ENCODE measurements at places on chromosomes 13 and 19. TPM values are rescaled to one million over a fixed set of nuclear protein-coding genes. Genes with fewer than 3 reads are reported as not detected.

KIR2DL3 gene
- not detected for total RNA-seq

GRIK5 gene
- total RNA-seq = 0.39 TPM

NLRP7 gene
- not detected for total RNA-seq

C1QTNF9B gene
- total RNA-seq = not detected

SMIM44 gene
- total RNA-seq = not detected

ICAM4 gene
- 0.33 TPM for total RNA-seq

TEX29 gene
- total RNA-seq = not detected

APOC1 gene
- 4.6 TPM for total RNA-seq

UBE2L5 gene
- total RNA-seq = not detected

HRC gene
- total RNA-seq = not detected

C19orf67 gene
- not detected for total RNA-seq

SYCN gene
- not detected for total RNA-seq

LYPD5 gene
- total RNA-seq = 0.68 TPM

PRRG2 gene
- 1.2 TPM for total RNA-seq

FKBP8 gene
- 170 TPM for total RNA-seq

NHLRC3 gene
- total RNA-seq = 15.9 TPM

GRCh38 chr19:42017040-42017439, 23.0 kb upstream of the ATP1A3 start:
- no peak for DNase-seq

GRCh38 chr19:30059741-30060457, 117.9 kb downstream of the URI1 start:
- no peak for DNase-seq

DNA sequence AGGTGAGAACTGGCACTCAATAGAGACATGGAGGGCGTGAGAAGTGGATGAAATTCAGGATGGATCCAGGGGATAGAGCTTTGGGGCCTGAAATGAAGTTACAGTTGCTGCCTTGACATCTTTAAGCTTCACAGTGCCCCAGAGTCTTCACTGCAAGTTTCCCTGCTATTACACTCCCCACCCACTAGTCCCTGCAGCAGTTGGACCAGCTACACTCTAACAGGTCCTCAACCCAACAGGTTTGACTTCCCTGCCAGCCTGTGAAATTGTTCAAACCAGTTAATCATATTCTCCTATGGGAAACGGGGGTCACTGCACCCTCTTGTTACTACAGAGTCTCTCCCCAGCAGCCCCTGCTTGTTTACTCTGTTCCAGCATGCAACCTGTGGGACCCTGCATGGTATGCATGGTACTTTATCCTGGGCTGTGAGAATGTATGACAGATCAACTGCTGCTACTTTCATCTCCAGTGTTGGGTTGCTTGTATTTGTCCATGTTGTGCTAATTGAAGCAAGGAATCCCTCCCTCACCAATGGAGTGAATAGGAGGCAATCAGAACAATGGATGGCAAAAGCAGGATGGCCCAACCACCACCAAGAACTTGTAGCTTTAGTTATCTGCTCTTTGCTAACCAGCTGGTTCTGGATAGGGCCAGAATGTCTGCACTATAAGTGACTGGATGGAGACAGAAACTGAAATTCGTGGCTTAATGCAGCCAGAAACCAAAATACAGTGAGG, 314.2 kb downstream of the OLFM4 start:
- DNase-seq = no peak

- no peak for DNase-seq
Measured at GRCh38 chr13:21466527-21466926, 7.4 kb upstream of the ZDHHC20 start.

GRCh38 chr13:41652735-41653361, 195.5 kb downstream of the RGCC start:
- DNase-seq = peak; percentile 29

DNA sequence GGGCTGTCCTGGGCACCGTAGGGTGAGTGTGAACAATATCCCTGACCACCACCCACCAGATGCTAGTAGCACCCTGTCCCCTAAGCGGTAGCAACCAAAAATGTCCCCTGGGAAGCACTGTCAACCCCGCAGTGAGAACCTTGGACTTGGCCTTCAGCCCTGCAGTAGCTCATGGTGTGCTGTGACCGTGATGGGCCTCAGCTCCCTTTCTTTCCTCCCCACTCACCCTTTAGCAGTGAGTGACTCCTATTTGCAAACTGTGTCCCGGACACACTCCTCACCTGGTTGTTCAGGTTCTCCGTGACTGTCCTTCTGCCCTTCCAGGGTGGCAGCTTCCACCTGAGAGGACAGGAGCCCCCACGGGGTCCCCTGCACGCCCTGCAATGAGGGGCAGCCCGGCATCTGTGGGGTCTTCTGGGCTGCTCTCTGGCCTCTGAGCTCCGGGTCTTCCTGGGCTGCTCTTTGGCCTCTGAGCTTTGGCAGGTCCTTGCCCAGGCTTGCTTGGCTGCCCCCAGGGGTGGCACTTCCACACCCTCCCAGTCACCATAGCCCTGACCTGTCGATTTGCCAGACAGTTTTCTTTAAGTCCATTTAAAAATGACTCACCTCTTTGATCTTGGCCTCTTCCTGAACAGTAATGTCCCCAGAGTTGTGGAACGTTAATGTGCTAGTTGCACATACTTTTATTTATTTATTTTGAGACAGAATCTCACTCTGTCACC, 3.8 kb downstream of the KDM4B start:
- no peak for DNase-seq

- DNase-seq = no peak
Measured at GRCh38 chr13:51397262-51397941, 55.4 kb downstream of the INTS6 start.

DNA sequence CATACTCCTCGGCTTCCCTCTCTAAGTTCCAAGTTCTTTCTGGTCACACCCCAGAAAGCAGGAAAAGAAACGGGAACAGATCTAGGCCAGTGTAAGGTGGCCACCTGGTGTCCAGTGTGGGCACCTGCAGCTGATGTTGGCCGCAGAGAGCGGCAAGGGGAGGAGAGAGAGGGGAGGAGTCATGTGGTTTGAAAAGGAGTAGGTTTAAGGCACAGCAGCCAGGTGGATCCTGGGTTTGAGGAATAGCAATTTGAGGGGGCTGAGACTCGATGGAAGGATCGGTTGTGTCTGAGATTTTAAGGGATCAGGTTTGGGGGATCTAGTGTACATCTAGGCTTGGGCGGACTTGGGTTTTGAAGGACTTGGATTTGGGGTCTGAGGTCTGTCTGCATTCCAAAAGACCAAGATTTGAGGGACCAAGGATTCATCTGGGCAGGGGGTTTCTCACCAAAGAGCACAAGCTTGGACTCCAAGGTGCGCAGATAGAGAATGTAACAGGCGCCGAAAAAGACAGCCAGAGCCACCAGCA, 1.2 kb downstream of the RABAC1 start:
- peak; percentile 19 for DNase-seq

DNA sequence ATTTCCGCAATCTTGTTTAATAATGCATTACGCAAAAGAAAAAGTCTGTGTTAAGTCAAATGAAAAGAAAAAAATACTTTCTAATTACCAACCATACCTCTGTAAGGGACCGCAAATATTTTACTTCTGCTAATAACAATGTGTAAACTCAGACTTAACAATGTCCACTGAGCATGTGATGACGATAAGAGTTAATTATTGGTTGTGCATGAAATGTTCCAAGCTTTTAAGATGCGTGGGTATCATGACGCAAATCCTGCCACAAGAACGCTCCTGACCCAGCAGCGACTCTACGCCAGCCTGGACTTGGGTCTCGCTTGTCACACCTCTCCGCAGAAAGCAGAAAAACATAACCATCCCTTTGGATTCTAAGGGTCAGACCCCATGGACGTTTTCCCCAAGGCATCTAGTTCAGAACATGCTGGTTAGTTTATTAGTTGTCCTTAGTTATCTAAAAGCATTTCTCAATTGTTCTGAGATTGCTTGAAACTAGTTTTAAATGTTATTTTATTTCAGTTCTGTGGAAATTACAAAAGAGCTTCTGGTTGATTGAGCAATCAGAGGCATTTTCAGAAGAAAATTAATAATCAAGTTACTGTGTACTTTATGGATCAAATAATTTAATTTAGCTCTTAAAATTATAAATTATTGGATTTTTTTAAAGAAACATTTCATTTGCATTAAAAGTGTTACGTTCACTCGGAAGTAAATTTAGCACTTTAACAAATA, 779.9 kb upstream of the ARGLU1 start:
- DNase-seq = no peak

GRCh38 chr13:27405546-27406134, 18.8 kb upstream of the GTF3A start:
- DNase-seq = no peak

- no peak for DNase-seq
Measured at GRCh38 chr13:36789730-36790129, 29.3 kb upstream of the RFXAP start.

DNA sequence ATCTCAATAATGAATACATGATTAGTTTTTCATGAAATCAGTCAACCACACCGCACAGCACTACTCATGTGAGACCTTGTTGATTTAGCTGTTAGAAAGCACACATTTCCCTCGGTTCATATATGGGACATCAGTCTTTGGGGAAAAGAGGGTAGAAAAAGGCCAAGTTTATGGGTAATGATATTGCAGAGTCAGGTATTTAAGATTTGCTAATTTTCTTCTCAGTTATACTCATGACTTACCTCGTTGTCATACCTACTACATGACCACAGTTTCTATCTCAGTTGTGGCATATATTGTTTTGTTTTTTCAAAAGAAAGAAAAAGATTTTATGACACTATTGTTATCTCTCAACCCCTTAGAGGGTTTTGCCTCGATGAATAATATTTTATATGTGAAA, 165.6 kb downstream of the POU4F1 start:
- DNase-seq = no peak

- no peak for DNase-seq
Measured at GRCh38 chr13:112940236-112940635, 28.8 kb upstream of the MCF2L start.

GRCh38 chr13:45102136-45102507, 18.2 kb upstream of the GTF2F2 start:
- DNase-seq = no peak

DNA sequence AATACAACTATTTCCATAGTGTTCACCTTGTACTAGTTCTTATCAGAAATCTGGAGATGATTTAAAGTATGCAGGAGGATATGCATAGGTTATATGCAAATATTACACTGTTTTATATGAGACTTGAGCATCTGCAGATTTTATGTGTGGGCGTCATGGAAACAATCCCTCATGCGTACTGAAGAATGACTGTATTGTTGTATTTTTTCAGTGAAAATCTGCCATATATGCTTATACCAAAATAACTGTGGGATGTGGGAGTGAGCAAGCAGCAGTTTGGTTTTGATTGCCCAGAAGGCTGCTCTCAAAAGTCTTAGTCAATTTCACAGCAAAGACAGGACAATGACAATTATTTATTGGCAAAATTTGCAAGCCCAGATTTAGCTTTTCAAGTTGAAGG, 238.8 kb upstream of the PCDH20 start:
- DNase-seq = no peak

- DNase-seq = peak; percentile 93
Measured at GRCh38 chr19:1863638-1864479, 480 bp upstream of the KLF16 start.

- DNase-seq = no peak
Measured at GRCh38 chr13:33367926-33368325, 82.4 kb upstream of the STARD13 start.

GRCh38 chr13:31824705-31825517, 85.6 kb downstream of the RXFP2 start:
- no peak for DNase-seq

- DNase-seq = no peak
Measured at GRCh38 chr19:40702337-40703012, 12.0 kb upstream of the NUMBL start.

DNA sequence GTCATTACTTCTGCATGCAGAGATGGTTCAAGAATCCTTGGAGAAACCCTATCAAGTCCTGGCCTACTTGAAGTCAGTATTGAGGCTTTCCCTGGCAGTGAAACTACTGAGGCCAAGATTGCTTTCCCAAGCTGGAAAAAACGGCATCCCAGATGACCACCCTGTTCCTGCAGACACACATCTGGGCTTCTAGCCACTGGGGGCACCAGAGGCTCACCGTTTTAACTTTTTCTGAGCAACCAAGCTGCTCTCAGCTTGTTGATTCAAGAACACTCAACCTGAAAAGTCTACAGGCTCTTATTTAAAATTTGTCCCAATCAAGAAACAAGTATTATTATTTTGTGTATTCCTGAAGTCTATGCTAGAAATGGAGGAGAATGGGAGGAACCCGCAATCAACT, 66.6 kb downstream of the SPRYD7 start:
- DNase-seq = no peak

DNA sequence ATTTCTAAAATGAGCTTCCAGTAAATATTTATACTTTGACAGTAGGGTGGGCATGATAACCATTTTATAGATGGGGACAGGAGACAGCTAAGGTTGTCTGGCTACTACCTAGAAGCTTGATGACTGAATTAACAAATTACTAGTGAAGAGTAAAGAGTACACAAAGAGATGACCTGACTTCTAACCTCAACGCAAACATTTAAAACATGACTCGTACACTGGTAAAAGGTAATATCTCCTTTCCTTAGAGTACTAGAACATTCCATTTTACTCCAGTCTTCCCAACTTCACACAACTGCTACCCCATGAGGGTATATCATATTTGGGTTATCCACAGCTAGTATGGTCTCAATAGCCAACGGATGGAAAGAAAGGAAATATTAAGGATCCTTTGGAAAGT, 258.9 kb downstream of the FOXO1 start:
- DNase-seq = no peak

DNA sequence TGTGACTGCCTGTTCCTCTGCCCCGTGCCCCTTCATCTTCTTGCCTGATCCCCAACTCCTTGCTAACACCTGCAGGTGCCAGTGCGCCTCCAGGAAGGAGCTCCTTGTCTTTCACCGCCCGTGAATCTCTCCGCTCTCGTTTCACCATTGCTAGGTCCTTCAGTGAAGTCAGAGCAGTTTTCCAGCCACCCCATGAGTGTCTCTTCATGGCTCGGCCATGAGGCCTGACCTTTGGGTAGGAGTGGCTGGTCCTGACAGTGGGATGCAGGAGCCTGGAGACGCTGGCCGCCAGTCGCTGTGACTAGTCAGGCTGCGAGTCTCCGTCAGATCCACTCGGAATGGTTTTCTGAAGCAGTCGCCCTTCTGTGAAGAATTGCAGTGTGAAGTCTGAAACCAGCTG, 43.8 kb downstream of the ING1 start:
- DNase-seq = no peak

GRCh38 chr13:46372071-46372470, 15.0 kb downstream of the RUBCNL start:
- DNase-seq = no peak

- no peak for DNase-seq
Measured at GRCh38 chr13:89584058-89584620, 1763.3 kb upstream of the MIR17HG start.

GRCh38 chr13:31970231-31970930, 61.2 kb upstream of the FRY start:
- no peak for DNase-seq

DNA sequence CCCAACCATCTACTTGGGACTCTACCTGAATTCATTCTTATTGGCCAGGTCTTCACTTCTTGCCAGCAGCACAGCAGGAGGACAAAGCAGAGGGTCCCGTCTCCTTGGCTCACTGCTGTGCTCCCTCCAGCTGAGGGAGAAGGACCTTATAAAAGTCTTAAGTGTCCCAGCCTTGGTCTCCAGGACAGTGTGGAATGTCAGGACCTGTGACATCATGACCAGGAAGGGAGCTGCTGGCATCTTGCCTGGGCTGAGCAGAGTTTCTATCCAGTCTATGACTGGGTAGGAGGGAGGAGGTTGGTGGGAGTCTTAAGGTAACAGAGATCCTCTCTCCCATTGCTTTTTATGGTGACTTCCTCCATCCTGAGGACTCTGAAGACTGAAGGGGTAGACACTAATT, 56.6 kb upstream of the ANKRD10 start:
- no peak for DNase-seq

GRCh38 chr13:55497486-55497885, 1643.2 kb upstream of the PRR20A start:
- DNase-seq = no peak

- DNase-seq = no peak
Measured at GRCh38 chr13:70339738-70340137, 231.5 kb upstream of the KLHL1 start.
